ENCODE measurements at places on chromosomes 1 and 21. TPM values are rescaled to one million over a fixed set of nuclear protein-coding genes. Genes with fewer than 3 reads are reported as not detected.

DNA sequence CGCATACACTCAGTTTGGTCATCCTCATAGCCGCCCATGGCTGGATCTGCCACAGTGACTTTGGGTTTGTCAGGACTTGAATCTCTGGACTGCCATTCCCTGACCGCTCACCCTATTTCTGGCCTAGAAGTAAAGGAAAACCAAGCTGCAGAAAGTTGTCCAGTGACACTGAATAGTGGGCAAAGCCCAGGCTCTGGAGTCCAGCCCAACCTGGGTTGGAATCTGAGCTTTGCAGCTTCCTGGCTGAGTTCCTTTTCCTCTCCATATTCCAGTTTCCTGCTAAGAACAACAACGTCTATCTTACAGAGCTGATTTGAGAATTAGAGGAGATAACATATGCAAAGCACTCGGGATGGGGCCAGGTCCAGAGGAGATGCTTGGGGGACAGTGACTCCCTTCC is 15.6 kb upstream of the EIF4G3 start:
- no peak for DNase-seq

Gene GPR153
- total RNA-seq, result 10.6 TPM

Gene SPATA45
- not detected for total RNA-seq

- no peak for DNase-seq
Observed at GRCh38 chr1:151805066-151805820, at the start of gene LINGO4. Gene LINGO4, minus strand, starts transcription at chr1:151805419. Its CDS starts 2,715 bp downstream, at chr1:151802704.

- peak; percentile 79 for DNase-seq
Observed at GRCh38 chr1:153535242-153536011, at the start of gene S100A6. Gene S100A6, minus strand, starts transcription at chr1:153535991. Its CDS starts 652 bp downstream, at chr1:153535339.

DNA sequence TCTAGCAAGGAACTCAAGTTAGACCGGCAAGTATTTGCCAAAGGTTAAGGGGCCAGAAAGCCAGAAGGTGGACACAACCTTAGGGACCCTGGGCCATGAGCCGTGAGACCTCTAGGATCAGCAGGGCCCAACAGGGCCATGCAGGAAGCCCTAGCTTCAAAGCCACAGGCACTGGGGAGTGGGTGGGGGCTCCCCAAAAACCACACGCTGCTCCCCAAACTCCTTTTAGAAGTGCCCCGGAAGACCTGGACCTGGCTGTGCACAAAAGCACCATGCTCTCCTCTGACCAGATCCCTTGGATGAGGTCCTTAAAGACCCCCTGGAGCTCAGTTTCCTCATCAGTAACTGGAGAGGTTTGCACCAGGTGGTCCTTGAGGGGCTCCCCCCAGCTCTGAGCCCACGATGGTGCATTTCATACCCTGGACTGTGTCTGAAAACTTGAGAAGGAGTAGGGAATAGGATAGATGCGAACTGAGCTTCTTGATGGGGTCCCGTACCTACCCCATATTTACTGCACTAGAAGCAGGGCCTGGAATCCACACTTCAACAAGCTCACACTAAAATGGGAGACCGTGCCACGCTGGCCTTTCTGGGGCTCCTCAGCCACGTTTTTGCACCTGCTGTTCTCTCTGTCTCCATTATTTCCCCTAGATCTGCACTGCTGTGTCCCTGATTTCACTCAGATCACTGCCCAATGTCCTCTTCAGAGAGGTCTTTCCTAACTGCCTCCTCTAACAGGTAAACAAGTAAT is 40.6 kb upstream of the LBR start:
- no peak for DNase-seq

DNA sequence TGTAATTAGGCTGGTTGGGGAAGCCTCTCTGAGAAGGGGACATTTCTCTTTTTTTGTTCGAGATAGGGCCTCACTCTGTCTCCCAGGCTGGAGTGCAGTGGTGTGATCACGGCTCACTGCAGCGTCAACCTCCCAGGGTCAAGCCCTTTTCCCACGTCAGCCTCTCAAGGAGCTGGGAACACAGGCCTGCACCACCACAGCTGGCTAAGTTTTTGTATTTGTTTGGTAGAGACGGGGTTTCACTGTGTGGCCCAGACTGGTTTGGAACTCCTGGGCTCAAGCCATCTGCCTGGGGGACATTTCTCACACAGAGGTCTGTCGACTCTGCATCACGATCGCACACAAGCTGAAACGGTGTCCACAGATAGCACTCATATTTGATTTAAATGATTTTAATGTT is 39.7 kb downstream of the HUNK start:
- no peak for DNase-seq

- DNase-seq, result no peak
Observed at GRCh38 chr1:114235281-114235680, 81.6 kb upstream of the SYT6 start.

- DNase-seq, result no peak
Observed at GRCh38 chr1:230824551-230824918, 43.8 kb downstream of the C1orf198 start.

Gene PGLYRP3
- not detected for total RNA-seq

GRCh38 chr1:223683586-223684487 is 18.3 kb upstream of the CAPN8 start:
- no peak for DNase-seq

- no peak for DNase-seq
Observed at GRCh38 chr1:41370756-41371420, 9.7 kb downstream of the FOXO6 start.

Gene ST6GALNAC5
- total RNA-seq, result 0.46 TPM

DNA sequence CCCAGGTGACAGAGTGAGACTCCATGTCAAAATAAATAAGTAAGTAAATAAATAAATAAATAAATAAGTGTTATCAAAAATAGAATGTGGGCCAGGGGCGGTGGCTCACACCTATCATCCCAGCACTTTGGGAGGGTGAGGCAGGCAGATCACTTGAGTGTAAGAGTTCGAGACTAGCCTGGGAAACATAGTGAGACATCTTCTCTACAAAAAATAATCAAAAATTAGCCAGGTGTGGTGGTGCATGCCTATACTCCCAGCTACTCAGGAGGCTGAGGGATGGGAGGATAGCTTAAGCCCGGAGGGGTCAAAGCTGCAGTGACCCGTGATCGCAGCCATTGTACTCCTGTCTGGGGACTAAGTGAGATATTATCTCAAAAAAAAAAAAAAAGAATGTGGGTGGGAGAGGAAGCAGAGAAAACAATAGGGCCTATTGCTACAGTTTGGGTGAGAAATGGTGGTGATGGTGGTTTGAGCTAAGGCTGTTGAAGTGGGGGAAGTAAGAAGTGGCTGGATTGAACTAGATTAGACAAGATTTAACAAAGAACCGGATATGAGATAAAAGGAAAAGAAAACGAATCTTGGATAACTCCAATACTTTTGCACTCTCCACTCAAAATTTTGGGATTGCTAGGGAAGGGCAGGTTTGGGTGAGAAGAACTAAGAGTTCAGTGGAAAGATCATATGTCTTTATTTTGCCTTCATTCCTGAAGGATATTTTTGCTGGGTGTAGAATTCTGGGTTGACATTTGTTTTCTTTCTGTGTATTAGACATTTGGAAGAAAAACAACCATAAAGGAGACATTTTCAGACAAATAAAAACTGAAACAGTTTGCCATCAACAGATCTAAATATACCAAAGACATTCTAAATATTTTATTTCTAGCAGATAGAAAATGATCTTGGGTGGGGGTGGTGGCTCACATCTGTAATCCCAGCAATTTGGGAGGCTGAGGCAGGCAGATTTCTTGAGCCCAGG is 57.1 kb upstream of the SPOCD1 start:
- DNase-seq, result no peak

GRCh38 chr1:213985209-213986019 is 2.4 kb upstream of the PROX1 start:
- peak; percentile 56 for DNase-seq

GRCh38 chr1:92441697-92442342 is 44.9 kb downstream of the GFI1 start:
- DNase-seq, result no peak

- DNase-seq, result no peak
Observed at GRCh38 chr1:206663362-206663761, 21.3 kb upstream of the MAPKAPK2 start.

All from Right ventricle myocardium inferior (tissue), 1 donor.